Activated T-cell treated with anti-CD3 and anti-CD28 coated beads for 48 hours (primary cell): ENCODE measurements at places on chromosomes 13 and 19.

- DNase-seq, result no peak
Measured at GRCh38 chr13:28707629-28708427, 10.9 kb downstream of the SLC46A3 start.

GRCh38 chr13:70188567-70188966 lies 80.3 kb upstream of the KLHL1 start:
- DNase-seq, result no peak

GRCh38 chr13:100512422-100512821 lies 76.2 kb downstream of the GGACT start:
- DNase-seq, result no peak

DNA sequence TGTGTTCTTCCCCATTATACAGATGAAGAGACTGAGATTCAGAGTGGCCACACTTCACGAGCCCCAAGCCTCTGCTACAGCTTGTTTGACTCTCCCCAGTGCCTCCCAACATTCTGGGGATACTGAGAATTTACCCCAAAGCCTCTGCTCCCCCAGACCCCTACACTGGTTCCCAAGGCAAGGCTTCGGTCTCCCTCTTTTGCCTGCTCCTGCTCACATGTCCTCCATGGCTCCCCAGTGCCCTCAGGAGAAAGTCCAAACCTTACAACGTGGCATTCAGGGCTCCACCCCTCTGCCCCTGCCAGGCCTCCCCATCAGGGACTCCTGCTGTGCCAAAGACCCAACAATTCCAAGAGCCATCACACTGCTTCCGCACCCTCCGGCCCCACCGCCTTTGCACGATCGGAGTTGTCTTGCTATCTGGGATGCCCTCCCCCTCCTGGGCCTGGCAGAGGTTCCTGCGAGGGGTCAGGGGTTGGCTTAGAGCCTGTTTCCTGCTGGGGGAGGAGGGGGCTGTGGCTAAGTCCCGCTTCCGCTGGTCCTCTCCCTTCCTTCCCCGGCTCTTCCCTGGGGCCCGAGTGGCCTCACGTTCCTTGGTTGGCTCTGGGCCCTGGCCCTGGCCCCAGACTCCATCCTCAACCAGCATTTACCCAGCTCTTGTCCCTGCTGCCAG lies 15.4 kb downstream of the GTPBP3 start:
- no peak for DNase-seq

- DNase-seq, result peak; percentile 50
Measured at GRCh38 chr19:4267101-4267900, 11.8 kb upstream of the SHD start.

GRCh38 chr19:18193388-18194180 lies 566 bp downstream of the MPV17L2 start:
- DNase-seq, result no peak

DNA sequence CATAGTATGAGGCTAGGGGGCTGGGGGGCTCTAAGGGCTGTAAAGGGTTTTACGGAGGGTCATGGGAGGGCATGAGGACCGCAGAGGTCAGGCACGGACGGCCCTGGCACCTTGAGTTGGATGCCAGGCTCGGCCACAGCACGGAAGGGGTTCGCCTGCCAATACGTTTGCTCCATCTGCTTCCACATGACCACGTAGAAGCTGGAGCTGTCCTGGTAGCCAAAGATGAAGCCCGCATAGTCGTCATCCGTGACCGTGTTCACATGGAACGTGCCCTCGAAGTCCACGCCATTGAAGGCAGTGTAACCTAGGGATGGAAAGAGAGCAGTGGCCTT lies 6.4 kb downstream of the COMP start:
- DNase-seq, result no peak

GRCh38 chr19:18304208-18304457 lies 18.7 kb downstream of the LSM4 start:
- no peak for DNase-seq

GRCh38 chr19:41263850-41264580 lies at the start of gene HNRNPUL1:
Gene HNRNPUL1, plus strand, starts transcription at chr19:41264372. Its CDS starts 132 bp downstream, at chr19:41264504.
- peak; percentile 98 for DNase-seq

DNA sequence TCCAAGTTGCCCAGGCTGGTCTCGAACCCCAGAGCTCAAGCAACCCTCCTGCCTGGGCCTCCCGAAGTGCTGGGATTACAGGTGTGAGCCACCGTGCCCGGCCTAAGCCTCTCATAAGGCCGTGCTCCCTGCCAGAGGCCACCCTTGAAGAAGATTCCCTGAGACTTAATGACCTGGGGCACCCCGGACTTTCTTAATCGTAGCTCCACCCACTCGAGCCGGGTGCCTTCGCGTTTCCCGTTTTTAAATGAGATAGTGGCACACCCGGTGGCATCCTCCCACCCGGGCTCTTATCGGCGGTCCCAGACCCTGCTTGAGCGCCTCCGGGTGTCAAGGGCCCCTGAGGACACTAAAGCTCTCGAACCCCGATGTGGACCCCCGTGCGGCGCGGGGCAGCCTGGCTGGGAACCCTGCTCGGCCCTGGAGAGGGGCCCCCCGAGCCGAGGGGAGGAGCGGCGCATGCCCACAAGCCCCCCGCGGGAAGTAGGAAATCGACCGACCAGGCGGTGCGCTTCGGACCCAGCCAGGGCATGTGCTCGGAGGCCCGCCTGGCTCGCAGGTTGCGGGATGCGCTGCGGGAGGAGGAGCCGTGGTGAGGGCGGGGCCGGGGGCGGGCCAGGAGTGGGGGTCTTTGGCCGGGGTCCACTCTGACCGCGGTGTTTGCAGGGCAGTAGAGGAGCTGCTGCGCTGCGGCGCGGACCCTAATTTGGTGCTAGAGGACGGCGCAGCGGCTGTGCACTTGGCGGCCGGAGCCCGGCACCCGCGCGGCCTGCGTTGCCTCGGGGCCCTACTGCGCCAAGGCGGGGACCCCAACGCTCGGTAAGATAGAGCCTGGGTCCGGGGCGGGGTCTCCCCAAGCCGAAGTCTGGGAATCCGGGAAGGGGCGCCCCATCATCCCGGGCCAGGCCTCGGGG lies at the start of gene ANKLE1:
TSS of gene ANKLE1 (plus strand) at position 511 of the 914 bp plus-strand sequence. CDS start at position 531, 20 bp downstream.
- DNase-seq, result peak; percentile 53
